ENCODE measurements at places on chromosomes 5 and 9. TPM values are rescaled to one million over a fixed set of nuclear protein-coding genes. Genes with fewer than 3 reads are reported as not detected.

- DNase-seq, result no peak
These were observed 90.3 kb upstream of the PALM2AKAP2 start for GRCh38 chr9:109689701-109690100.

- no peak for DNase-seq
These were observed 818.0 kb upstream of the ZNF608 start for GRCh38 chr5:125564317-125564975.

Gene GRPEL2
- total RNA-seq, result 11.0 TPM

- no peak for DNase-seq
These were observed 94.3 kb downstream of the TSSK1B start for GRCh38 chr5:113340537-113340936.

DNA sequence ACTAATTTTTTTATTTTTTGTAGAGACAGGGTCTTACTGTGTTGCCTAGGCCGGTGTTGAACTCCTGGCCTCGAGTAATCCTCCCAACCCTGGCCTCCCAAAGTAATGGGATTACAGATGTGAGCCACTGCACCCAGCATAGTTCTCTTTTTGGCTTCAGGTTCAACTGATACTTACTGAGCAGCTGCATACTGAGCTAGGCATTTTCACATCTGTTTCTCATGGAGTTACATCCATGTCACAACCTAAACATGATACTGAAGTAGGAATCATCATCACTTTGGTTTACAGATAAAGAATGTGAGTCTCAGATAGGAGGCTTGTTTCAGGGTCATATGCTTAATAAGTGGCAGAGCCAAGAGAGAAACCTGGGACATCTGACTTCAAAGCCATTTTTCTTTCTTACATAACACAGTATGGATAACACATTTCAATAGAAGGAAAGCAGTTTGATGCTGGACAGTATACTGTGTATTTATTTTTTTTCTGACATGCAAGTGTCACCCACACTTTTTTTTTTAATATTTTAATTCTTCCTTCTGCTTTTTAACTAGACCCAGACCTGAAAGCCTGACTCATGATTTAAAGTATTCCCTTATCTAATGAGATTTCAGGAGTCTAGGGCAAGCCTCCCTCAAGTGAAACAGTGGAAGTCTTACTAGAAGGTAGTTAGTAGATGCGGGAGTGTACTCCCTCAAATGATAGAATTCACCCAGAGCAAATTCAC, 90.8 kb downstream of the HACD4 start:
- no peak for DNase-seq

Gene OMD
- total RNA-seq, result 6.5 TPM

GRCh38 chr9:98607152-98607551, 101.6 kb downstream of the GABBR2 start:
- DNase-seq, result no peak

- no peak for DNase-seq
These were observed 154.1 kb upstream of the PRDM9 start for GRCh38 chr5:23353286-23353685.

Gene CCL21
- 30.1 TPM for total RNA-seq

Gene ZNF366
- 3.7 TPM for total RNA-seq

- no peak for DNase-seq
These were observed 220.8 kb upstream of the RFX3 start for GRCh38 chr9:3746296-3747275.

Gene PCDHGB5
- total RNA-seq, result 13.9 TPM

DNA sequence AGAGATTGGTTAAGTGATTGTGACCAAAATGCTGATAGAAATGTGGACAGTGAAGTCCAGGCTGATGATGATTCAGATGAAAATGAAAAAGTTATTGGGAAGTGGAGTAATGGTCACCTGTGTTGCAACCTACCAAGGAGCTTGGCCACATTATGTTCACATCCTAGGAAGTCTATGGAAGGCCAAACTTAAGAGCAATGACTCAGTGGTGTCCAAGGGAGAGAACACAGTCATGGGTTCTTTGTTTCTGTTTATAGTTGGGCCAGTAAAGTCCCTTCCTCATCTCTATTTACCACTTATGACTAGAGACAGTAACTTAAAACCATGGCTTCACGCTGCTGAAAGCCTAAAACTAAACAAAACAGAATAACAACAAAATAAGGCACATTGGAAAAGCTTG, 555.3 kb upstream of the DAB2 start:
- DNase-seq, result no peak

DNA sequence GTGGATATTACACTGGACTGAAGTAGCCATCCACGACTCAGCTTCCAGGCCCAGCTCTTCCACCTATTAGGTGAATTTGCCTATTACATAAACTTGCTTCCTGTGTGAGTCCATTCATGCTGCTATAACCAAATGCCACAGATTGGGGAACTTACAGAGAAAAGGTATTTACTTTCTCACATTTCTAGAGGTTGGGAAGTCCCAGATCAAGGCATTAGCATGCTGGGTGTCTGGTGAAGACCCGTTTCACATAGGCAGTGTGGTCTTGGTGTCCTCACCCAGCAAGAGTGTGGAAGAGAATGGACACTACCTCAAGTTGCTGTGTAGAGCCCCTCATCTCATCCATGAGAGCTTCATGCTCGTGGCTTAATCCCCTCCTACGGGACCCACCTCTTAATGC, 282.6 kb downstream of the IRX1 start:
- DNase-seq, result no peak

Gene ELAVL2
- total RNA-seq, result 0.32 TPM

Gene MRPL36
- total RNA-seq, result 43.2 TPM

Gene MCIDAS
- not detected for total RNA-seq

- DNase-seq, result no peak
These were observed 7.7 kb upstream of the HAVCR2 start for GRCh38 chr5:157116483-157116954.

DNA sequence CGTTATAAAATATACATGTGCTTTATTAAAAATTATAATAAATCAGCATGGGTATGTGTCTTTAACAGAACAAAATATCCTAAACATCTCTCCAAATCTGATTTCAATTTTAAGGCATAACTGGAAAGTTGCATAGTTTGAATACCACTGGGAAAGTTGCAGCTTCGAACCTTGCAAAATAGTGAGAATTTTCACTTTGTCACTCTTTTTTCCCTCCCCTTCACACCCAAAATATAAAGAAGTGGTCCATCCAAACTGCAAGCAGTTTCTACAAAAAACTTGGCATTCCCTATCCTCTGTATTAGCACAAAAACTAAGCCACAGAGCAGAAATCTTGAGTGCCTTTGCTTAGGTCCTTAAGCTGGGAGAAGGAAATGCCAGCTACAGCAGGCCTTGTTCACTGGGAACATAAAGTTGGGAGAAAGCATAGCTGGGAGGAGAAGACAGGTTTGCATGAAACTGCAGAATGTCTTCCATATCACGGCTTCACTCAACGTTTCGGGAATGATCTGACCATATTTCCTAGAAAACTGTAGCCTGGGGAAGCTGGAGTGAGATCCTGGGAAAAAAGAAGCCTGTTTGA, 400.3 kb downstream of the EBF1 start:
- DNase-seq, result no peak

DNA sequence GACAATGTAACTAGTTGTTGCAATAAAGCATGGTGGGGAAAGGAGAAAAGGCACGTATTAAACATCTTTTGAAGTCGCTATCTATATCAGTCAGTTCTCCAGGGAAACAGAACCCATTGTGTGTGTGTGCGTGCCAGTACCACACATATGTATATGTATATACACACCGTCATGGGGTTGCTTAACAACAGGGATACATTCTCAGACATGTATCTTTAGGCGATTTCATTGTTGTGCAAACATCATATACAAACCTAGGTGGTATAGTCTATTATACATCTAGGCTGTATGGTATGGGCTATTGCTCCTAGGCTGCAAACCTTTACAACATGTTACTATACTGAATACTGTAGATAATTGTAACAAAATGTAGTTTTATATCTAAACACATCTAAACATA, 2.3 kb downstream of the CDKN2B-AS1 start:
- no peak for DNase-seq

GRCh38 chr9:15010581-15010980, 100.4 kb upstream of the FREM1 start:
- no peak for DNase-seq

All from cardiac septum (tissue), 1 donor.